ENCODE measurements at places on chromosomes 6 and 20.

DNA sequence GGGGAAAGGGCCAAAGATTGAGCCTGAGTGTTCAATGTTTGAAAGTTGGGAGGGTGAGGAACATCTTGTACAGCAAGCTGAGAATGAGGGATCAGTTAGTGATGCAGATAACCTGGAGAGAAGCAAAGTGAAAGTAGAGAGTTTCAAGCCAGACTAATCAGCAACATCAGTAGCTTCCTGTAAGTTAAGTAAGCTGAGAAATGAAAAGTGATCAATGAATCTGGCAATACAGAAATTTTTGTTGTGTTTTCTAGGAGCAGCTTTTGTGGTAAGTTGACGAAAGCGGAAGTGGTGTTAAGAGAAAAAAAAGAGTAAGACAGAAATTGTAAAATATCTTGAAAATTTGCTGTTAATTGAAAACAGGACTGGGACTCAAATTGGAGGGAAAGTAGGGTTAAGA, 855.5 kb upstream of the MAP3K7 start:
- no peak for DNase-seq

DNA sequence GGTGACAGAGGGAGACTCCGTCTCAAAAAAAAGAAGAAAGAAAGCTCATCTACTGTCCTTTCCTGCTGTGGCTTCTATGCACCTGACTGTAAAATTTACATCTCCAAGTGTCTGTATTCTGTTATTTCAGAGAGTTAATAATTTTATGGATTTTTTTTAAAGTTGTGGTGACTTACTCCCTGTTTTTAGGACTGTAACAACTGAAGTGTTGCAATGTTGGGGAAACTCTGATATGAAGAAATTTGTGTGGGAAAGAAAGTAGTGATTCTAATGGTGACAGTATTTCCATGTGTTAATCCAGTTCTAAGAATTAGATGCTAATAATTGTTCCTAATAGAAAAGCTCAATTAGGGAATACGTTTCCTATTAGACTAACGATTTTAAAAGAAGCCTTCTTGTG, 27.4 kb downstream of the STX11 start:
- no peak for DNase-seq

DNA sequence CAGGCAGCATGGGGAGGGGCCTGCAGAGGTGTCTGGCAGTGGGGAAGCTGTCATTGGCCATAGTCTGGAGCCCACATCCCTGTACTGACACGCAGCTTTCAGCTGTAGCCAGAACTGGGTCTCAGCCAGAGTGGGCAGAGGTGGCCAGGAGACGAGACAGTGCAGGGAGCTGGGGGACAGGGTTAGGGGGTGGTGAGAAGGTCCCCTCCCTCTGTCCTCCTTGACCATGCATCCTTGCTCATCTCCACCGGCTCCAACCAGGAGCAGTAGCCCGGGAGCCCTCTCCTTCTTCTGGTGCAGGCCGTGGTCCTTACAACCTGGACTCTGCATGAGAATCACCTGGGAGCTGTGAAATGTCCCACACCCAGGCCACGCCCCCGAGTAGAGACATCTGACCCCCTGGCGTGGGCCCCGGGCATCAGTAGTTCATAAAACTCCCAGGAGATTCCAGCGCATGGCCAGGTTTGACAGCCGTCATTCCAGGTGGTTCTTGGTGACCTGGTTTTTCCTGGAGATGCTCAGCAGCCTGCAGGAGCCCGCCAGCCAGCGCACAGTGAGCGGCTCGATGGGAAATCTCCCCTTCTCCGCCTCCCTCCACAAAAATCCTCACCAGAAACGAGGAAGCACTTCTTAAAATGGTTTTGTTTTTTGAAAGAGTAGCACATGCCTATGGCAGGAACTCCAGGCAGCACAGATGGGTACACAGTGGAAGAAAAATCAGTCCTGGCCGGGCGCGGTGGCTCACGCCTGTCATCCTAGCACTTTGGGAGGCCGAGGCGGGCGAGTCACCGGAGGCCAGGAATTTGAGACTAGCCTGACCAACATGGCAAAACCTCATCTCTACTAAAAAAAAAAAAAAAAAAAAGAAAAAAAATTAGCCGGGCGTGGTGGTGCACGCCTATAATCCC, 56.2 kb downstream of the ADNP start:
- DNase-seq = no peak

DNA sequence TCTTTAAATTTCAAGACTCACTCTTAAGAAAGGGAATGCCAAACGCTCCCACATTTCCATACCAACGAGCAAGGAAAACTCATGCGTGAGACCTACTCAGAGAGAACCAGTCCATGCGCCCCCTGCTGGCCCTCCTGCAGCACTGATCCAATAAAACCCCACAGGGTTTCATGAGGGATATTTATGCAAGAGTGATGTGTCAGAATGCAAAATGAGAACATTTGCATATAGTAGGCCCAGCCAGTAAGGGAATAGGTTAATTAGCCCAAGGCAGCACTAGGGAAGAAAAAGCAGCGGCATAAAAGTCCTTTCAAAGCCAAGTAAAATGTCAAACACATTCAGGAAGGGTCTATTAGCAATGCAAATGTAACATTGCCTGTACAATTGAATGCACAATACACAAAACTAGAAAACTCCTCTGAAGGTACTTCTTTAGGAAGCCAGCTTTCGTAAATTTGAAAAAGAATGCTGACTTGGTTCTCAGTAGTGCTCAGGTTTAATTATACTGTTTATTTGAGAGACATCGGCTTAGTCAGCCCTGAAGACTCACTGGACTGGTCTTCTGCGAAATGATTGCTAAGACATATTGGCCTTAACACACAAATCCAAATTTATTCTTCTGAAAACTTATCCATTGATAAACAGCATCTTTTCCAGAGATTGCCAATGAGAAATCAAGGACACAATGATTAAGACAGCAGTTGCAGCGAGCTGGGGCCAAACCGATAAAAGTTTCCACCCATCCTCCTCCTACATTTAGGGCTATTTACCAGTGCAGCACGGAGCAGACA, 93.2 kb downstream of the GMPR start:
- peak; percentile 56 for DNase-seq

GRCh38 chr20:43328697-43329096, 129.0 kb upstream of the SRSF6 start:
- no peak for DNase-seq

Data from HL-60 (cell line).